ENCODE measurements at places on chromosomes 13 and 19.

GRCh38 chr19:10501971-10502523 is 1.1 kb downstream of the KEAP1 start:
- DNase-seq: peak; percentile 52

DNA sequence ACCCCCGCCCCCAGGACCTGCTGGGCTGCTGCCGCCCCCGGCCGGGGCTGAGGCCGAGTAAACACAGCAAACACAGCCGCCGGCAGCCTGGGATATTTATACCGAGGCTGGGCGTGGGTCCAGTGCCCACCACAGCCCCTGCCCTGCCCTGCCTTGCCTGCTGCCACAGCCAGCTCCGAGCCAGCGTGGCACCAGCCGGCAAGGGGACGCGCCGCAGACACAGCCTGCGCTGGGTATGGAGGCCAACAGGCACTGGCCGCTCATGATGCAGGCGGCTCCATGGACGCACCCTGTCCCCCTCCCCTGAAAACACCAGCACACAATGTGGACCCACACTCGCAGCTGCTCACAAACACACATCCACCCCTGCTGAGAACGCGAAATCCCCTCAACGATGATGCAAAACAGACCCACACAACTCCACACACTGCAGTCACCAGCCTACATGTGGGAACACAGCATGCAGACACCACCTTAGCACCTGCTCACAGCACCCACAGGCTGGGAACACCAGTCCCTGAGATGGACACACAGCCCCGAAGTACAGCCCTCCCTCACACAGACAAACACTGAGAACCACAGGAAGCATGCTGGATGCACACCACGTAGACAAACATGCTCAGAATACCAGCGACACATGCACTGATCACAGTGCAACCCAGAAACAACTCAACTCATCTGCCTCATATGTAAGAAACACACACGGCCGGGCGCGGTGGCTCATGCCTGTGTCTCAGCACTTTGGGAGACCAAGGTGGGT is 16.2 kb downstream of the CCDC97 start:
- no peak for DNase-seq

GRCh38 chr19:827710-828321 is at the start of gene AZU1:
AZU1 (plus strand) TSS chr19:827837; CDS start chr19:827847, 10 bp downstream.
- DNase-seq: no peak

DNA sequence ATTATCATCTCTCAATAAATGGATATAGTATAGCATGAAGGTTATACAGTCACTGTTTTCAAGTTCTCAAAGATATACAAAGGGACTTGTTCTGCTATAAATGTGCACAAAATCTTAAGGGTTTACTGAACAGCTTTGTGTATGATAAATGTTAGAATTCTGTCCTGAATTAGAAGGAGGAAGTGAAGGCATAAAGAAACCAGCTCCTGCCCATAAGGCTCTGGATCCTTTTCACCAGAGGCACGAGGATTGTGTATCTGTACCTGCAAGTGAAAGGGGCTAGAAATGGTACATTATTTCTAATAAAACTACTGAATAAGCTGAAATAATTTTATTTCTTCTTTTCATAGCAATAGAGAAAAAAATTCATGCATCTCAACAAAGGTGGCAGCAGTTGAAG is 32.4 kb downstream of the PHF11 start:
- no peak for DNase-seq

GRCh38 chr13:79650688-79651087 is 169.7 kb downstream of the NDFIP2 start:
- DNase-seq: no peak

DNA sequence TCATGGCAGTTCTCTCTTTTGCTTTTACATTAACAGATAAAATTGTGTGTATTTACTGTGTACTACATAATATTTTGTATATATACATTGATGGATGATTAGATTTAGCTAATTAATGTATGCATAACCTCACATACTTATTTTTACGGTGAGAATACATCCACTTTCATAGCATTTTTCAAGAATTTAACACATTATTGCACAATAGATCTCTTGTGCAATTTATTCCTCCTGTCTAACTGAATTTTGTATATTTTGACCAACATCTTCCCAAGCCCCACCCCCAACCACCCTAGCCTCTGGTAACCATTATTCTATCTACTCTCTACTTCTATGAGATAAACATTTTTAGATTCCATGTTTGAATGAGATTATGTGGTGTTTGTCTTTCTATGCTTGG is 194.7 kb downstream of the RBM26 start:
- no peak for DNase-seq

DNA sequence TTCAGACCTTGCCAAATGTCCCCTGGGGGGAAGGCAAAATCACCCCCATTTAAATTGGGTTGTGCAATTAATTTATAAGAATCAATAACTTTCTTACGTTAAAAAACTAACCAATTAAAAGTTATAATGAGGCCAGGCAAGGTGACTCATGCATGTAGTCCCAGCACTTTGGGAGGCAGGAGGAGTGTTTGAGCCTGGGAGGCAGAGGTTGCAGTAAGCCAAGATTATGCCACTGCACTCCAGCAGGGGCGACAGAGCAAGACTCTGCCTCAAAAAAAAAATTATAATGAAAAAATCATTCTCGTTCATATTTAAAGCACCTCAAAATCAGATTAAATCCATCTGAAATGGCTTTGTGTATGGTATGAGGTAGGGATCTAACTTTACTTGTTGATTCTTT is 18.4 kb upstream of the SIGLEC14 start:
- no peak for DNase-seq

- DNase-seq: no peak
Measured at GRCh38 chr13:36814465-36814864, 4.6 kb upstream of the RFXAP start.

DNA sequence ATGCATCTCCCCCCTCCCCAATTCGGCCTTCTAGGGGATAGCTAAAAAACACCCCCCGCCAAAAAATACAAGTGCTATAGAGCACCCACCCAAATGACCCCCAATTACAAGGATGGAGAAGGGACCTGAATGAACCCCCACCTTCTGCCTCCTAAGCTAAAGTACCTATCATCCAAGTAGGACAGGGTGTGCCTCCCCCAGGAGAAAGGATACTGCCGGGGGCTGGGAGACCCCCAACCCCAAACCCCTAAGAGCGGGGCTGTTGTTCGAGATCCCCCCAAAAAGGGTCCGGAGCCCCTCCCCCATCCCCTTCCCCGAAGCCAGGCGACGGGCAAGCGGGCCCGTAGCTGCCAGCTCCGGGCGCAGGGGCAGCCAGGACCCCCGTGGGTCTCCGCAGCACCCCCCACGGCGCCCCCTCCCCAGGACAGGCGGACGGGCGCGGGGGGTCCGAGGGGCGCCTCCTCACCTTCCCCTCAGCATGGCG is 1.9 kb downstream of the ZC3H4 start:
- no peak for DNase-seq

- DNase-seq: no peak
Measured at GRCh38 chr13:99421271-99421670, 80.0 kb upstream of the TM9SF2 start.

DNA sequence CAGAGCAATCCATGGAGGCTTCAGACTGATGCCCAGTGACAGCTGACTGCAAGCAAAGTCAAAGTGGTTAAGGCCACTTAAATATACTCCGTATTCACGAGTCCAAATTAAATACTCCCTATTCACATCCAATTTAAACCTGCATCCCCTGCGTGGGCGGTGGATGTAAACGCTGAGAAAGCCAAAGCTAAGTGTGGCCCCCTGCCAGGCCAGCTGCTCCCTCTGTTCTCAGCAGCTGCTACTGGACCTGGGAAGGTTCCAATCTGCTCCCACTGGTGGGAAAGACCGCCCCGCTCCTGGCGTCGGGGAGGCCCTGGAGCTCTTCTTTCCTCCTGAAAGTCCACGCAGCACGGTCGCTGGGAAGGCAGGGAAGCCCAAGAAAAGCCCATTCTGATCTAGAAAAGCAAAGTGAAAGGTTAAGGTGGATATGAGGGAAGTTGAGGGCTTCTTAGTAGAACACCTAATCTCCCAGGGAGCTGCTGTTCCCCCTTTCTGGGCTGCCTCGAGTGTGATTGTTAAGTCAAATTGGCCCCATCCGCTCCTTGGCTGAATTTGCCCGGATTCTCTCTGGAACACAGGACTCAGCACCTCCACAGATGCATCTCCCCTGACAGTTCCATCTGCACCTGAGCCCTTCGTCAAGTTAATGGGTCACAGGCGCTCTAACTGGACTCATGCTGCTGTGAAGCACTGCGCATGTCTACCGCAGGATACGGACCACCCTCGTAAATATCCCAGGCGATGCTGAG is 205.5 kb downstream of the USP12 start:
- DNase-seq: no peak

- no peak for DNase-seq
Measured at GRCh38 chr13:25432691-25433090, 60.9 kb downstream of the ATP8A2 start.

DNA sequence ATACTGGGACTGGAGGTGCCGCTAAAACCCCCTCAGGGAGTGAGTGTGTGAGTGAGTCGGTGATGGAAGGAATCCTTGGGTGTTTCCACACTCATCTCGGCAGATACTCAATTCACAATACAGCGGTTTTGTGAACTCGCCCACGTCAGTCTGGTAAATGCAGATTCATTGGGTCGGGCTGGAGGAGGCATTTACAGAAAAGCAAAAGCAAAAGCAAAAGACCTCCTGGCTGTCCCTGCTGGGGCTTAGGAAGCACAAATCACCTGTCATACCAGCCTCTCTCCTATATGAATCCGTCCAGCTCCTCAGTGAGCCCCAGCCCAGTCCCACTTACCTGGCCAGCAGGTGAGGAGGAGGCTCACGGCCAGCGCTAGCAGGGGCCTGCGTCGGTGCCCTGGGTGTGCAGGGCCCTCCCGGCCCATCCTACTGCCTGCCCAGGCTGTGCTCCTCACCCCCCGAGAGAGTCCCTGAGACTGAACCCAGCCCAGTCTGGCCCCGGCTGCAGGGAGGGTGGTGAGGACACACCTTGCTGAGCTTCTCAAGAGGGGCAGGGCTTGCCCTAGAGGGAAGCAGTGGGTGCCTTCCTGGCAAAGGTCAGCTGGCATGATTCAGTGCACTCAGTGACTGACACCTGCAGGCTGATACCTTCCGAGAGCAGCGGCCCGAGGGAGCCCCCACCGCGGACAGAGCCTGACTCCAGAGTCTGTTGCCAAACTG is at the start of gene MUC16:
Gene MUC16, minus strand, starts transcription at position 475 of the 717 bp plus-strand sequence.
- no peak for DNase-seq

- DNase-seq: no peak
Measured at GRCh38 chr19:34687348-34687747, 9.9 kb downstream of the ZNF302 start.

GRCh38 chr13:32232263-32232662 is 82.9 kb downstream of the ZAR1L start:
- DNase-seq: no peak

GRCh38 chr19:873084-873483 is 13.6 kb downstream of the CFD start:
- peak; percentile 78 for DNase-seq

GRCh38 chr19:41999071-41999877 is 5.2 kb upstream of the ATP1A3 start:
- DNase-seq: no peak

GRCh38 chr13:89966524-89966923 is 1381.0 kb upstream of the MIR17HG start:
- no peak for DNase-seq

- no peak for DNase-seq
Measured at GRCh38 chr13:112721198-112722104, 31.6 kb downstream of the ATP11A start.

GRCh38 chr13:21736926-21737325 is 66.1 kb downstream of the FGF9 start:
- DNase-seq: no peak

- no peak for DNase-seq
Measured at GRCh38 chr19:11506967-11507366, 1.3 kb upstream of the ZNF653 start.

DNA sequence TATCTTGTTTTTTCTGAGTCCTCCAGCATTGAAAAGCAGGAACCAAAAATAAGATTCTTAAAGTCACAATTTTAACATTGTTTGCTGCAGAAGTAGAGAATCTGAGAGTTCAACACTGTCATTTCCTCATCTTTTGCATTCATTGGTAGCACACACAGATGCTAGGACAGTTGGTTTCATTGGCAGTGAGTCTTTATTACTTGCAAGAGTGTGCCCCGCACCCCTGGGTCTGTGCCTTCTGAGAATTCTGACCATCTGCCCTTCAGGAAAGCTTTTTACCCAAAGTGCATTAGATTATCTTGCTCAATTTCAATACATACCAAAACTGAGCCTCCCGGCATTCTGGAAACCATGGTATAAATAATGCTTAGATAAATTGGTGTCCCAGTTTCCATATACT is 247.7 kb upstream of the SLITRK1 start:
- no peak for DNase-seq

DNA sequence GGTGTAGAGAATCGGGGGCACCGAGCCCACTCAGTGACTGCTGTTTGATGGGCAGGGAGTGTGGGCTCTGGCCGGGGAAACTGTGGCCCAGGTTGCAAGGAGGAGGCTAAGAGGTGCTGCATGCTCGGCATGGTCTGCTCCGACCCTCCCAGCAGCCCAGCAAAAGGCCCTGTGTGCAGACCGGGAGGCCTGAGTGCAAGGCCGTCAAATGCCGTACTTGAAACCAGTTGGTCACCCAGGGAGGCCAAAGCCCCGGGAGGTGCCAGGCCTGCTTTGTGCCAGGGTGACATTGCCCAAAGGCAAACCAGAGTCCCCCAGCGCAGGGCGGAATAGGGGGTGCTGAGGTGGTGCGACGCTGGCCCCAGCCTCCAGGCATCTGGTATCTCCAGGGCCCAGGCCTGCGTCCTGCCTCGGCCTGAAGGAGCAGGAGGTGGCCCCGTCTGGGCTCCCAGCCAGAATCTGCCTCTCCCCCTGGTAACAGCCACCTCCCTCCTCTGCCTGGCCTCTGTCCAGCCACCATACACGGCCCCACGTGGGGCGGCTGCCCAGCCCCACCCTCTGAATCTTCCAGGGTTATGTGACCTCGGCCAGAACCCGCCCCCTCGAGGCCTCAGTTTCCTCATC is 4.0 kb downstream of the PIK3R2 start:
- no peak for DNase-seq

DNA sequence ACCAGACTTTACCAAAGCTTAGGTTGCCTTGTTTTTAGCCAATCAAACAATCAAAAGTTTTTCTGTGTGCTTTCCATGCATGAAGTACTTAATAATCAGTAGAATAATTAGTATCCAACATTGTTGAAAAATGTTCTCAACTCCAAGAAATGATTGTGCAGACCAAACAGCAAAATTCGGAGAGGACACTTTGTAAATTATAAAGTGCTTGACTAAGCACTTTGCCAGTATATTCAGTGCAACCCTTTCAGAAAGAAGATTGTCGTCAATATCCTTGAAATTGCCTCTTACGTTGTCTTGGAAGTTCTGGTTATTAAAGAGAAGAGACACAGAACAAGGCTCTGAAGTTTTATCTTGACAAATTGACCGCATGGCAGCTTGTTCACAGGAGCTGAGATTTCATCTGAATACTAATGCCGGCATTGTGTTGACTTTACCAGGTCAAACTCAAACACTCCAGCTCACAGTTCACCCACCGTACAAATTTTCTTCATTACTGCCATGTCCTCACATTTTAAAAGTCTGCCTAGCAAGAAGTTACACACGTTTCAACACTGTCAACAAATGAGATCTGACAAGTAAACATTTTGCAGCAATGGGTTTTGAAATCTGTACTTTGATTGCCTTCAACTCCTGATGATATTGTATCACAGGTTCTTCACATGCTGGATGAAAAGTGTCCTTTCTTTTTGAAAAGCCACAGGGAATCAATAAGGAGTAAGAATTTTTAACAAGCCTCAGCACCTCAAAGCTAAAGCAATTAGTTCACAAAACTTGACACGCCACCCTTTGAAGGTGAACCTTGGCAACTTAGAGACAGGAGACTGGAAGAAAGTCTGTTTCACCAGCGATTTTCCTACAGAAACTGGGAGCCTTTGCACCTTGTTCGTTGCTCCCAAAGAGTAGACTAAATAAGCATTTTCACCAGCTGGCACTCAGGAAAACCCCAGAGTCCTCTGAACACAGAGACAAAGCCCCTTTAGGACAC is 150.9 kb downstream of the RFC3 start:
- no peak for DNase-seq

All from activated CD4-positive, alpha-beta T cell treated with anti-CD3 and anti-CD28 coated beads, Interleukin-2, Interleukin-4, amounts not matched to agents 100 ng/mL and 50 ng/mL, durations not matched to agents 16 hours and 8 hours (primary cell).